ENCODE measurements at places on chromosomes 11 and 22.

- no peak for DNase-seq
Measured at GRCh38 chr11:61700212-61700611, 20.0 kb downstream of the DAGLA start.

DNA sequence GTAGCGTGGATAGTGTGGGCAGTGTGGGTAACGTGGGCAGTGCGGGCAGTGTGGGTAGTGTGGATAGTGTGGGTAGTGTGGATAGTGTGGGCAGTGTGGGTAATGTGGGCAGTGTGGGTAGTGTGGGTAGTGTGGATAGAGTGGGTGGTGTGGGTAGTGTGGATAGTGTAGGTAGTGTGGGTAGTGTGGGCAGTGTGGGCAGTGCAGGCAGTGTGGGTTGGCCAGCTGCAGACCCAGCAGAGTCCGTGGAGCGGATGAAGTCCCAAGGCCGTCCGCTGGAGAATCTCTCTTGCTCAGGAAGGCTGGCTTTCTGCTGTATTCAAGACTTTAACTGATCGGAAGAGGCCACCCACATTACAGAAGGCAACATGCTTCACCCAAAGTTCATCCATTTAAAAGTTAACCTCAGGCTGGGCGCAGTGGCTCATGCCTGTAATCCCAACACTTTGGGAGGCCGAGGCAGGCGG is 26.1 kb upstream of the KRTAP5-6 start:
- DNase-seq: no peak

- DNase-seq: no peak
Measured at GRCh38 chr11:12053606-12054361, 45.4 kb upstream of the DKK3 start.

DNA sequence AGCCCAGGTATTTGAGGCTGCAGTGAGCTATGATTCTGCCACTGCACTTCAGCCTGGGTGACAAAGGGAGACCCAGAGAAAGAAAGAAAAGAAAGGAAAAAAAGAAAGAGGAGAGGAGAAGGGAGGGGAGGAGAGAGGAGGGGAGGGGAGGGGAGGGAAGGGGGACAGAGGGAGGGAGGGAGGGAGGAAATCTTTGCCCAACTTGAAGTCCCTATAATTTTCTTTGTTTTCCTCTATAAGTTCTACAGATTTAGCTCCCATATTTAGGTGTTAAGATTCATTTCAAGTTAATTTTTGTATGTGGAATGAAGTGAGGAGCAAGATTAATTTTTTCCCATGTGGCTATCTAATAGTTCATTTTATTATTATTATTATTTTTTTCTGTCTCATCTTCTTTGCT is 328.3 kb downstream of the LARGE1 start:
- no peak for DNase-seq

DNA sequence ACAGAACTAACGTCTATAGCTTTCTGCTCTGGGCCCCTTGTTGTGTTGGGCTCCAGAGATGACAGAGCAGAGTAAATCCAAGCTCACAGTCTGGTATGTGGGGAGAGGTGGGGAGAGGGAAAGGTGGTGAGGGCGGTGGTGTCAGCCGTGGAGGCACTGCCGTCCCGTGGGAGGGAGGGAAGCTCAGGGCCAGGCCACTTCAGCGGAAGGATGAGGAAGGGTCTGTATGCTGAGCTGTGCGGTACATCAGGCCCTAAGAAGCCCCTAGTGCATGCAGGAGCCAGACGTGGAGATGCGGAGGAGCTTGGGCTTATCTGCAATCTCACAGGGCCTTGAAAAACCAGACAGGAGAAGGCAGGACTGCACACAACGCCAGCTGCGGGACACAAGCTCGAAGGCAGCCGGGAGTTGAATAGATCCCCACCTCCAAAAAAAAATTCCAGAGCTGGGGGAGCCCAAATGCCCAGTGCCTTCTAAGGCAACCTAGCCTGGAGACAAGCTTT is 1.5 kb downstream of the KRTAP5-5 start:
- DNase-seq: no peak

- no peak for DNase-seq
Measured at GRCh38 chr11:60314635-60315321, 12.3 kb upstream of the MS4A6E start.

- DNase-seq: no peak
Measured at GRCh38 chr11:57681168-57681567, 13.3 kb downstream of the ZDHHC5 start.

- no peak for DNase-seq
Measured at GRCh38 chr11:85709941-85710702, 24.1 kb upstream of the CCDC89 start.

- DNase-seq: no peak
Measured at GRCh38 chr22:43926349-43926710, 2.7 kb downstream of the PNPLA3 start.

DNA sequence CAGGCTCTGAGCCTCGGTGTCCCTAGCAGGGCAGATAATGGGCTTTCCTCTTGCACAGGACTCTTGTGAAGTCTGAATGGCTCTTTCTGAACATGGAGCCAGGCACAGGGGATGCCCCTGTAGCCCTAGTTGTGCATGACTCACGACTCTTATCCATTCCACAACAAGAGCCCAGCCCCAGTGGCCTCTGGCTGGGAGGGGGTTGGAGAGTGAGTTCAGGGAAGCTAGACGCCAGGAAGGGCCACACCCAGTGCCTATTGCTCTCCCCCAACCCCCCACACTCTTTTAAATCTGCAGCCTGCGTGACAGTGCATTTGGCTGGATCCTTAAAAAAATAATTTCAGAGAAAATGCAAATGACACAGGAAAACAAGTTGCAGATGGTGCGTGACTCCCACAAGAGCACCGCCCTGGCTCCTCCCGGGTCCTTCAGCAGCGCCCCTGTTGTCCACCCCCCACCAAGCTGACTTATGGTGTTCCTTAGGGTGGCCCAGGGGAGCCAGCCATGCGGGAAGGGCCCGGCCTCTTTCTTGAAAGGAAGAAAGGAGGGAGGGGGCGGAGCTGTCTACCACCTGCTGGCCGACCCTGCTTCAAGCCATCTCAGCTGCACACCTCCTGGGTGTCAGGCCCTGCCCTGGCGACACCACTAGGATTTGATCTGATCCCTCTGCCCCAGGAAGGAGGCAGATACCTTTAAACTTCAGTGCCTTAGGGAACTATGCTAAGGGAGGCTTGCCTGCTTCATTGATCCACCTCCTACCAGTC is 74.7 kb downstream of the MN1 start:
- peak; percentile 39 for DNase-seq
